ENCODE measurements at places on chromosomes 7 and 10.

DNA sequence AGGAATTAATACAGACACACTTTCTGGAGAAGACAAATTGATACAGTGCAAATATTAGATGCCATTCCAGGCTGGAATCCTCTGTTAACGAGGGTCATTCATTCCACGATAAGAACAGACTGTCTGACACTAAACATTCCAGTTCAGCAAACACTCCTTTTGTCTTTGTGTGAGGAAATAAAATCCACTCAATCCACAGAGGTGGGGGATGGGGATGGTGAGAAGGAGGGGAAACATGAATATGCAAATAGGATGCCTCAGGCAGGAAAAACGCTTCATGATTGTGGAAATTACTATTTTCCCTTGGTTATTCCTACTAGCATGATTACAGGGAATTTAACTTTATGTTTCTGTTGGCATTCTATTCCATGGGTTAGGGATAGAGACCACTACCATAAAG is 196.9 kb upstream of the CDCA7L start:
- DNase-seq, result no peak

DNA sequence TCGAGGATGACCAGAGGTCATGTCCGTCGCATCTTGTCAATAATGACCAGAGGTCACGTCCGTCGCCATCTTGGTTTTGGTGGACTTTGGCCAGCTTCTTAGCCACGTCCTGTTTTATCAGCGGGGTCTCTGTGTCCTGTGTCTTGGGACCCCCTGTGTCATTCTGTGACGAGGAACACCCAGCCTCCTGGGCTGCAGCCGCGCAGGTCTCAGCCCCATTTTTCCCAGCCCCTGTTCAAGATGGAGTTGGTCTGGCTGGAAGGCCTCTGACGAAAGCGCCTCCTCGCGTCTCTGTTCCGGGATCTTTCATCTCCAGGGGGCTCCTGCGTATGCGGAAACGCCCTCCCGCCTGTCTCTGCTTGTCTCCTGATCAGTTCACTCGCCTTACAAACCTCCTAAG is 134.2 kb downstream of the ELFN1 start:
- DNase-seq, result no peak

DNA sequence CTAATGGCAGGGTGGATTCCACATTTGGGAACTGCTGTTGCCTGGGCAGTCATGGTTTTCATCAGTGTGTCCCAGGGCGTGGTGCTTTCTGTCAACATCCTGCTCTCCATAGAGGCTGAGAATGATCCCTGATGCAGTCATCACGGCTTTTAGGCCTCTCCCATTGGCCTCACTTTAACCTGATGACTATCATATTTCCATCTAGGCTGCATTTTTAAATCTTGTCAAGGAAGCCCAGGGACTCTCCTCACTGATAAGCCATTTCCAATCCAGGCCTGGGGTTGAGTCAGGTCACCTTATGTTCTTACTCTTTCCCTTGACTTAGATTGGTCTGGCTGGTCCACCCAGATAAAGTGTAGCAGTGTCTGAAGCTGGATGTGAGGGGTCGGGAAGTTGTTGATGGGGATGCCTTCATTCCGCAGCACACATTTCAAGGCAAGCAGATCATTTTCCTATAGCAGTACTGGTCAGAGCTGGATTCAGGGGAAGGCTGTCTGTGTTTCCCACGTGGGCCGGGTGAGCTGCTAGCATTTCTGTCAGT is 177.0 kb downstream of the AUTS2 start:
- DNase-seq, result no peak

- DNase-seq, result no peak
These were observed 216.8 kb downstream of the SNX10 start for GRCh38 chr7:26508481-26508880.

- DNase-seq, result peak; percentile 7
These were observed 1192.1 kb upstream of the CELF2 start for GRCh38 chr10:9825491-9826018.

DNA sequence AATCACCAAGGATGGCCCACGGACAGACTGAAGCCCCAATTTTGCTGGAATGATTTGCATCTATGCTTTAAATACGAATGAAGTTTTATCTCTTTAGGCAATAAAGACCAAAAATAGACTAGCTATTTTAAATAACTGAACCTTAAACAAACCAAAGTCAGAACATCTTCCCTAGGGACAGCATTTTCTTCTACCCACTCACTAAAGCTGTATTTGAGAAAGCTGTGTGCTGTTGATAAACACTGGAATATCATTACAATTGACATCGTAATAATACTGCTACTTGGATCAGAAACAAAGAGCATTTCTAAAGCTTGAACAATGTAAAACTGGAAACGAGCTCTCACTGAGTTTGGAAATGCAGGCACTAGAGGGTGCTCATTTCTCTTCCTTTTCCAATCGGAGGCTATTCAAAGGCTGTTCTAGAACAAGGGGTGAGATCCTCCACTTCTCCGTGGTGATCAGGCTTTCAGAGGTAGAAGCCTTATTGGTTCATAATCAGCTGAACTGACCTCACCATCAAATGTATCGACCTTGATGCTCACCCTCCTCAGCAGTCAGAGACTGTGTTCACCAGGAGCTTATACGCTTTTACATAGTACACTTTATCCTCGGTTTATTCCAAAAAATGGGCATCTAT is 225.3 kb upstream of the PRSS1 start:
- no peak for DNase-seq

GRCh38 chr7:111990643-111991042 is 215.6 kb downstream of the DOCK4 start:
- no peak for DNase-seq

- no peak for DNase-seq
These were observed 57.0 kb downstream of the CHST3 start for GRCh38 chr10:72020914-72021809.

- DNase-seq, result no peak
These were observed 2.7 kb upstream of the TPST1 start for GRCh38 chr7:66202441-66202840.

DNA sequence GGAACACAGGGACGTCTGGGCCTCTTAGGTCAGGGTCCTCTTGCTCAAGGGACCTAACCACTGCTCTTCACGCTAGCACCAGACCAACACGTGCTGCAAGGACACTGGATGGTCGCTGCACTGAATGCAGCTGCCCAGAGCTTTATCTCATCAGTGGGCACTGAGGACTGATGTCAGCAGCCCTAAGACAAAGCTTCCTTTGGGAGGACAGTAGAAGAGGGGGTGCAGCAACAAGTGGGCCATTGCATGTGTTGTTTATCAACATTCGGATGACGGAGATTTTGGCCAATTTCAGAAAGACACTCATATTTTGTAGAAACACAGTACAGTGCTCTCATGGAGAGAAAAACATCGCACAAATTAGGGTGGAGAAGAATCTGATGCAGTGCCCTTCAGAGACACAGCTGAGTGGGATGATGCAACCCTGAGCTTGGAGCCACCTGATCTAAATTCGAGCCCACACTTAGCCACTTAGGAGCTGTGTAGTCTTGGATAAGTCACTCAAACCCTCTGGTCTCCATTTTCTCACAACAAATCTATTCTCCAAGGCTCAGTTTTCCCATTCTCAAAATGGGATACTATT is 1.7 kb downstream of the OPALIN start:
- no peak for DNase-seq

DNA sequence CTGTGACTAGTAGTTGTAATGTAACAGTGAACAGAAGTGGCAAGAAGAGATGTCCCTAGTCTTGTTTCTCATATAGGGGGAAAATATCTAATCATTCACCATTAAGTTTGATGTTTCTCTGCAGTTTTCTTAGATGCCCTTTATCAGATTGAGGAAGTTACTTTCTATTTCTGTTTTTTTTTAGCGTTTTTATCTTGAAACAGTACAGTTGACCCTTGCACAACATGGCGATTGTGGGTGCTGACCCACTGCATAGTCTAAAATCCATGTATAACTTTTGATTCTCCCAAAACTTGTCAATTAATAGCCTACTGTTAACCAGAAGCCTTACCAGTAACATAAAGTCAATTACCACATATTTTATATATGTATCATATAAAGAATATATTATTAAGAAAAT is 192.0 kb downstream of the ADK start:
- DNase-seq, result no peak

DNA sequence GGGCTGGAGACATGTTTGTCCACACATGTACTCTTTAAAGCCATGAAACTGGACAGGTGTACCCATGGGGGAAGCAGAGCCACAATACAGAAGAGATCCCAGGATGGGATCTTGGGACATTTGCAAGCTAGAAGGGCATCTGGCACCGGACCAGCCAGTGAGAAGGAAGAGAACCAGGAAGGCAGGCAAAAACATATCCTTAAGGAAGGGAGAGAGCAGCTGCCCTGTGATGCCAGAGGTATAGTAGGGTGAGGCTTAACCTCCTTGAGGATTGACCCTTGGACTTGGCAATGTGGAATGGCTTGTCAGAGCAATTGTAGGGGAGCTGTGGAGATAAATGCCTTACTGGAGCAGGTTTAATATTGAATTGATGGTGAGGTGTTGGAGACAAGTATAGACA is 17.9 kb upstream of the SUV39H2 start:
- DNase-seq, result no peak

DNA sequence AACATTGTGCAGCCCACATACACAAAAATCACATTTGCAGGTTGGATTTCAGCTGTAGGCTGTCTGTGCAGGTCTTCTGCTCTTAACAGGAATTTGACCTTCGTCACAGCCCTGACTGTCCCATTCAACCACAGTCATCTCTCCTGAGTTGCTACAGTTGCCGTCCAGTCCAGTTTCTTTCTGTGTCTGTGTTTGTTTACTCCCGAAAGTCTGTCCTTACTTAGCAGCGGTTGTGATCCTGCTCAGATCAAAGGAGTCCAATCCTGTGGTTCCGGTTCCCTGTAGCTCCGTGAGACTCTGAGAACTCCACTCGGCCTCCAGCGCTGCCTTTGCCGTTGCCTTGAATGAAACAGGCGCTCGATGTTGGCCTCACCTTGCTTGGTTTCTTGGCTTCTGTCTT is 111.6 kb upstream of the GATA3 start:
- no peak for DNase-seq

GRCh38 chr10:1264001-1264400 is 207.8 kb downstream of the WDR37 start:
- DNase-seq, result no peak

DNA sequence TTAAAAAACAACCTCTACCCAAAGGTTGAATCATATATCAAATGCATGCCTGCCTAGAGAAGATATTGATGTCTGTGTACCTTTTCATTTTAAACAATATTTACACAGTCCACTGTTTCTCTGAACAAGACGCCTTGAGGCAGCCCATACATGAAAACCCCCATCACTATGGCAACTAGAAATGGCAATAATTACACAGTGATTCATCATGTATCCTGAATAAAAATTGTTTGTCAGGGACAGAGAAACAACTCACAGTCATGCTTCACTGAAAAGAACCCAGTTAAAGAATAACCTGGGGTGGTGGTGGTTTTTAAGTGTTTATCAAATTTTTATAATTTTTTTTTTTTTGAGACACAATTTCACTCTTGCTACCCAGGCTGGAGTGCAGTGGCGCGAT is 19.7 kb downstream of the DNAJC12 start:
- peak; percentile 42 for DNase-seq

DNA sequence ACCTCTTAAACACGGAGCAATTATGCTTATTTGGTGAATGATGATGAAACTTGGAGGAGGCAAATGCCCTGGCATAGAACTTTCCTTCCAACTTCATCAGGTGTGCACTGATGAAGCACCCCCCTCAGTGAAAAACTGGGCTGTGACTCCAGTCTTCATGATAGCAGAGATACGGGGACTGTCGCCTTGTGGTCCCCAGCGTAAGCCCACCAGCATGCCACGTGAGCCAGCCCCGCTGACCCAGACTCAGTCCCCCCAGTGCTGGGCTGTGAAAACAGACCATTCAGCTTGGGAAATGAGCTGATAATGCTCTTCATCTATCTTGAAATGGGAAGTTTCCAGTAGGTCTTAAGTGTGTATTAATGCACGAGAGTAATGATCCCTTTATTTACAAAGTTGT is 177.0 kb downstream of the SNX10 start:
- no peak for DNase-seq

- no peak for DNase-seq
These were observed 6.2 kb upstream of the MSMB start for GRCh38 chr10:46052057-46052790.

- DNase-seq, result no peak
These were observed 100.9 kb downstream of the XRCC2 start for GRCh38 chr7:152574892-152575548.

GRCh38 chr10:43715334-43715733 is 66.7 kb upstream of the ZNF32 start:
- DNase-seq, result no peak

- DNase-seq, result peak; percentile 84
These were observed 51.8 kb downstream of the CAV1 start for GRCh38 chr7:116576350-116577319.

DNA sequence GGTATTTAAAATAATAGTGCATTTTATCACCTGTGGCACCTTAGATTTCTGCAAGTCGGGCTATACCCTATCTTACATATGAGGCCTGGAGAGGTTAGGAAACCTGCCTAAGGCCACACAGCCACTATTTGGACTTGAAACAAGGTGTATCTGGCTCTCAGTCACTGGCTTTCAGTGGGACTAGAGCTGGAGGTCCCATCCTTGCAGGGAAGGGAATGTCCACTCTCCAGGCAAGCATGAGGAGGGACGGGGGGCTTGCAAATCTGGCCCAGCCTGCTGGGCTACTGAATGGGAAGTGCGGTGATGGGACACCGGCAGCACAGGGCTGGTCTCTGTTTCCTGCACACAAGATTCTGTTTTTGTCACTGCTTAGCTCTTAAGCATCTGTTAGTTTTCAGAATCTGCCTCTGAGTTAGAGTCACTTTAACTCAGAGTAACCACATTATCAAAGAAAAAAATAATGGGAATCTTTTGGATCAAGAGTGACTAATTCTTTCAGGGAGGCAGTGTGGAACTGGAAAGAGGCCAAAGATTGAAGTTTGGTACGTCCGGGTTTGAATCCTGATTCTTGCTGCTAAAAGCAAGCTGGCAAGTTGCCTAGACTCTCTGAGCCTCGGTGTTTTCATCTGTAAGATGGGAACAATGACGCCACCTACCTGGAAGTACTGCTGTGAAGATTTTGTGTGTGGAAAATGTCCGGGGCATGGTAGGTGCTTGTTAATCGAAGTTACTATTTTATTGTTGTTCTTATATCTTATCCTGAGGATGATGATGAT is 33.8 kb upstream of the HABP2 start:
- DNase-seq, result no peak

DNA sequence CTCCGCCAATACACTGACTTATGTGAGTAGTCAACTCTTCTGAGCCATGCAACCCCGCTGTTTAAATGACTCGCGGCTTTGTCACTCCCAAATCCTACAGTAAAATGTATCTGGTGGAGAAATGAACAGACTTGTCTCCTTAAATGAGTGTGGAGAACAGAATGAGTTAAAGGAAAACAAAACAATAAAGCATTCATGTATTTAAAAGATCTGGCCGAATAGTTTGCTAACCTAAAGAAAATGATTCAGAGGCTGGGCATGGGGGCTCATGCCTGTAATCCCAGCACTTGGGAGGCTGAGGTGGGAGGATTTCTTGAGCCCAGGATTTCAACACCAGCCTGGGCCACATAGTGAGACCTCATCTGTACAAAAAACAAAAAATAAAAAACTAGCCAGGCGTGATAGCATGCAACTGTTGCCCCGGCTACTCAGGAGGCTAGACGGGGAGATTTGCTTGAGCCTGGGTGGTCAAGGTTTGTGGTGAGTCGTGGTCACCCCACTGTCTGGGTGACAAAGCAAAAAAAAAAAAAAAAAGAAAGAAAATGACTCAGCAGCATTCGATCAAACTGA is 86.5 kb upstream of the PFKP start:
- DNase-seq, result no peak

Data from COLO829 (cell line).